Stimulated activated CD8-positive, alpha-beta memory T cell treated with anti-CD3 and anti-CD28 coated beads, Interleukin-7, amount 100 ng/mL, for 4 hours (primary cell): ENCODE measurements at places on chromosomes 1 and 21.

DNA sequence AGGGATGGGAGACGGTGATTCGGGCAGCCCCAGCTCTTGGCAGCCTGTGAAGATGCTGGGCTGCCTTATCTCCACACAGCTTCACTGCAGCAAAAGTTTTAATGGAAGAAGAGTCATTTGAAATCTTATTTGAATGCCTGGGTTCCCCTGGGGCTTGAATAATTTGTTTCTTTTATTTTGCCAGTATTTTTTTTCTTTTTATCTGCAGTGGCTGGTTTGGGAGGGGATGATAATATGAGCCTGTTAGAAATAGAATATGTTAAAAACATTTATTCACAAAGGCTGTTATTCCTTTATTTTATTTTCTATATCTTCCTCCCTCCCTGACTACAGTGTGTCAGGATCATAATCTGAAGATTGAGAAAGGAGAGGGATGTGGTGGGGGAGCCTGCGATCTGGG lies 103.4 kb downstream of the ARHGEF10L start:
- no peak for DNase-seq

DNA sequence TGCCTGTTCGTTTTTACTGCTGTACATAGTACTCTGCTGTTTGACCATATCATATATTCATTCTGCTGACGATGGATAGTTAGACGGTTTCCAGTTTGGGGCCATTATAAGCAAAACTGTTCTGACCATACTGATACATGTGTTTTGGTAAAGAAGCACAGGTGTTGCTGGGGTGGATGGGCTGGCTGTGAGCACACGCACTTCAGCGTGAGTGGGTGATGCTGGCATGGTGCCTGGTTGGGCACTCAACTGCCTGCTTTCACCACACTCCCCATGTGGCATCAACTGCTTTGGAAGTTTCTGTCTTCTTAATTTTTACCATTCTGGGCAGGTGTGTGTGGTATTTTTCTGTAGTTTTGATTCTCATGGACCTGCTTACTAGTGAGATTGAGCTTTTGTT lies 37.3 kb downstream of the ADARB1 start:
- no peak for DNase-seq

DNA sequence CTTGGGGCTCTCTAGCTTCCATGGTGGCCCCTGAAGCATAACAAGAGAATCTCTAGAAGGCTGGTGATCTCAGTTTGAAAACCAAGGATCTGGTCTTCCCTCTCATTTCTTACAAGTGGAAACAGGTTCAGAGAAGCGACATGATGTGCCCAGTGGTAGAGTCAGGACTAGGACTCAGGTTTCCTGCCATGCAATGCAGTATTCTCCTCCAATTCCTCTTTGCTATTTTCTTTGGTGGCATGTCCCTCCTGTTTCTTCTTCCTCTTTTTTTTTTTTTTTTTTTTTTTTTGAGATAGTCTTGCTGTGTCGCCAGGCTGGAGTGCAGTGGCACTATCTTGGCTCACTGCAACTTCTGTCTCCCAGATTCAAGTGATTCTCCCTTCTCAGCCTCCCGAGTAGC lies 195.6 kb upstream of the C1orf105 start:
- DNase-seq: no peak

GRCh38 chr1:201396861-201397464 lies 2.2 kb downstream of the LAD1 start:
- no peak for DNase-seq

DNA sequence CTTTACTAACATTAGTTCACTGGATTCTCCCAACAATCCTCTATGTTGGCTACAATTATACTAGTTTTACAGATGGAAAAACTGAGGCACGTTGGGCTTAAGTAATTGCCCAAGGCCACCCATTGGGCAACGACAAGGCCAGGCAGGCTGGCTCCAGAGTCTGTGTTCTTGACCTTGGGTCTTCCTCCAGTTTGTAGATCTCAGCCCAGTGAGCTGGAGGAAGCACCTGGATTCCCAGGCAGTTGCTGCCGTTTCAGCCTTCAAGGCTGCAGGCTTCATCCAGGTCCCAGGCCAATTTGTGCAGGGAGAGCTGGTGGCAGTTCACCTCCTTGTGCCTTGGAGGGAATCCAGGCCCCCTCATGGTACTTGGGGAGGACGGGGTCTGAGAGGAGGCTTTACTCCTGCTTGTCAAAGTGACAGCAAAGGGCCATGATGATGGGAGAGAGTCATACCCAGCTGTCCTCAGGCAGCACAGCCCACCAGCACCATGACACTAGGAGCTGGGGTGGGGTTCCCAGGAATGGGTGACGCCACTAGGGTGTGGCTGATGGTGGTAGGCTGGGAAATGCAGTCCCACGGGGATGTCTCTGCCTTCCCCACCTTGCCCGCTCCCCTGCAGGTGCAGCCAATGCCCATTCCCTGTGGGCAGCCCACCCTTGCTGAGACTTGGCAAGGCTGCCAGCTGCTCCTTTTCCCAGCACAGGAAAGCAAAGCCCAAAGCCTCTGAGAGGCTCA lies 27.1 kb downstream of the PKP1 start:
- no peak for DNase-seq

GRCh38 chr1:107804134-107804533 lies 160.8 kb downstream of the VAV3 start:
- no peak for DNase-seq

GRCh38 chr1:219938706-219939105 lies 10.3 kb upstream of the SLC30A10 start:
- DNase-seq: no peak

- DNase-seq: no peak
Observed at GRCh38 chr1:67540733-67541125, 110.5 kb upstream of the SERBP1 start.
